ENCODE measurements at places on chromosomes 2 and 18.

DNA sequence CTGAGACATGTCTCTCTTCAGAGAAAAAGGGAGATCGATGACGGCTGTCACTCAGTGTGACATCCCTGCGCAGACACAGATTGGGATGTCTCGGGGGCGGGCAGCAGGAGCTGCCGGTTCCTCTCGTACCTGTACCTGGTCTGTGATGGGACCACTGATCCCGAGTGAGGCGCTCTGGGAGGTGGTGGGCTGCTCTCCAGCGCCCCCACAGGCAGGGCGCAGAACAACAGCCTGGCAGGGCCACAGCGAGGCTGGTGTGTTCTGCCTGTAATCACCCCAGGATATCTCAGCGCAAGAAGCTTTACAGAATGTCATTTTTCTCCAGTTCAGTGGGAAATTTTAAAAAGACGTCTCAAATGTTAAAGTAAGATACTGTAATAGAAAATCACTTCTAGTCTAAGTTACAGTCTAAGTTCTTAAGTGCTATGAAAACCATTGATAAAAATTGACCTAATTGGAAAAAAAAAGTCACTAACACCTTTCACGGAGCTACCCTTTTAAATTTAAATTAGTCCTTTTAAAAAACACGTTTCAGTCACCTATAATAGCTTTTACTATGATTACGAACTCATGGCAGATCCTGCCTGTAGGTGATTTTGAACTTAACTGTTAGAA lies 189.8 kb downstream of the SNTG2 start:
- no peak for DNase-seq

DNA sequence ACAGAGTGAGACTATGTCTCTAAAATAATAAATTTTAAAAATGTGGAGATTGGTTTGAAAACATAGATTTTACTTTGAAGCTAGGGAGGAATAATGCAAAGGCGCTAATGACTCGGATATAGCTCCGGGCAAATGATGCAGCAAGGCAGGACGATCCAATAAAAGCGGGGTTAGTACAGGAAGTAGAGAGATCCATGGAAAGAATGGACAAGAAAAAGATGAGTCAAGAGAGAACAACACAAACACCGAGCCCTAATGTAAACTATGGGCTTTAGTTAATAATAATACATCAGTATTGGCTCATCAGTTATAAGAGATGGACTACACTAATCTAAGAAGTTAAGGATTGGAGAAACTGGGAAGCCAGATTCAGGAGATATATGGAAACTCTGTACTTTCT lies 74.5 kb downstream of the QPCT start:
- DNase-seq: no peak

DNA sequence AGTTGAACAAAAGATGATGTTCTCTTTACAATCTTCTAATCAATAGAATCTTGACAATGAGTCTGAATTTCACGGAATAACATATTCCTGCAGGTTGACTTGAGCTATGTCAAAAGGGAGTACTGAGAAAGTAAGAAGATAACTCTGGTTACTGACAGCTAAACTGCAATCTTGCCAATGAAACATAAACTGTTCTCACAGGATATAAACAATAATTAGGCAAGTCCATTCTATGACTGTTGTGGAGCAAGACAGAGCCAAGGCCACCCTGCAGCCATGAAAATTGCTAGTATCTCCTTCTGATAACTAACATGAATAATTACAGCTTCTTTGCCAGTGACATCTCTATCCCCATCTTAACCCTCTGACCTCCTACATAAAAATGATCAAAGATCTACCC lies 6.3 kb upstream of the RPRD1A start:
- no peak for DNase-seq

DNA sequence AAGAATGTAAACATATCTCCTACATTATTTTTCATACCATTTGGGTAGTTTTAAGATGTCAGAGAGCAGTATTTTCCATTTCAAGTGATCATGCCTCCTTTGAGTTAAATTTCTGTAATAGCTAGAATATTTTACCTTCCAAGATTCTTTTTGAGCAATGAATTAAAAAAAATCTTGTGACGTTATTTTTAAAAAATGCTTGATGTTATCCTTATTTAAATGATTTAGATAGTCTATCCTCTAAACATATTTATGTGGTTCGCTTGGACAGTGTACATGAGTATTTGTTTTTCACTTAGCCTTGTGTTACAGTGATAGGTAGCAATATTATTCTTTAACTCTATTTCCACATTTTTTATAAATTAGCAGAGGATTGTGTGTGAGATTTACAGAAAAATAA lies 639.2 kb upstream of the CDH2 start:
- DNase-seq: peak; percentile 12

DNA sequence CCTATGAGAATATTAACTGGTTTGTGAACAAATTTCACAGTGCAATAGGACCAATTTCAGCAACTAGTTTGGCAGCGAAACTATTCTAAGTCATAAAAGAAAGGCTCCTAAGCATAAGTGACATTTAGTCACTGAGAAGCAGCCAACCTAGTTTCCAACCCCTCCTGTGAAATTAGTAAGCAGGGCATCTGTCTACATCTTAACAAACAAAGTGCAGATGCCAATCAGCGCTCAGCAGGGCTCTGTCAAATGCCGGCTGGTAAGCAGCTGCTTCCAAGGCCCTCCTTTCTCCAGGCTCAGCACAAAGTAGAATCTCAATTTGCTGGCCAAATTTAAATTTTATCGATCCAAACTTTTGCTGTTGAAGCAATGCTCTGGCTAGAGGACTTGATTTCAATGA lies 124.7 kb downstream of the ICOS start:
- no peak for DNase-seq

DNA sequence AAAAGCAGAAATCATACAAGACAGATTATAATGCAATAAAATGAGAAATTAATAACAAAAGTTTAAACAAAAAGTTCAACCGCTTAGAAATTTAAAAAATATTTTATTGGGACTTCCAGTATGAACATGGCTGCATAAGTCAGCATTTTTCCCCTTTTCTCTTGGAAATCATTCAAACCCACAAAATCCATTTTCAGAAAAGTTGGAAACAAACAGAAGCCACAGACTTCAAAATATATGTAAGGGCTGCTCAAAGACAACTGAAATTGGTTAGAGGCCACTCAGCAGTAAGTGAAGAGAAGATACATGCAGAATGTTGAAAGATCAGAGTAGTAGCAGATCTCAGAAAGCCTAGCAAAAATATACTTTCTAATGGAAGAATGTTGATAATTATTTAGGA lies 194.0 kb downstream of the DYSF start:
- DNase-seq: peak; percentile 60

DNA sequence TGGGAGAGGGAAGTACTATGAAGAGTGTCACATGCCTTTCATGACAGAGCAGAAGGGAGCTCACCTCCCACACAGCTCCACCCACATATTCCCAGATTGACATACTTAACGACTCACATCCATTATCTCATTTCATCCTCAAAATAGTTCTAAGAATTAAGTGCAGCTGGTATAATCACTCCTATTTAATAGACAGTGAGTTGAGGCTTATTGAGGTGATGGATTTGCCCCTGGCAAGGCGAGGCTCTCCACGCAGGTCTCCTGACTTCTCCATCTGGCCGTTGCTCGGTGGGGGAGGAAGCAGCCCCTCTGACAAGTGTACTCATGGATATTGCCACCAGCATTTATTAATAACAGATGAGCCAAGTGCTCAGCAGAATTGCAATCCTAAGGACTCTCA lies 81.4 kb downstream of the TGOLN2 start:
- peak; percentile 40 for DNase-seq

DNA sequence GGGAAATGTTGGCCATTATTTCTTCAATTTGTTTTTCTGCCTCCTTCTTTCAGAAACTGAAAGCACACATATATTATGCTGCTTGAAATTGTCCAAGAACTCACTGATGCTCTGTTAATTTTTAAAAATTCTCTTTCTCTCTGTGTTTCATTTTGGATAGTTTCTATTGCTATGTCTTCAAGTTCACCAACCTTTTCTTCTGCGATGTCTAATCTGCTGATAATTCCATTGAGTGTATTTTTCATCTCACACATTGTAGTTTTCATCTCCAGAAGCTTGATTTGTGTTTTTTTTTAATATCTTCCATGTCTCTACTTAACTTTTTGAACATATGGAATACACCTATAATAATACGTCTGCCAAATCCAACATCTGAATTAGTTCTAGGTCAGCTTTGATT lies 98.1 kb upstream of the TGFA start:
- no peak for DNase-seq

DNA sequence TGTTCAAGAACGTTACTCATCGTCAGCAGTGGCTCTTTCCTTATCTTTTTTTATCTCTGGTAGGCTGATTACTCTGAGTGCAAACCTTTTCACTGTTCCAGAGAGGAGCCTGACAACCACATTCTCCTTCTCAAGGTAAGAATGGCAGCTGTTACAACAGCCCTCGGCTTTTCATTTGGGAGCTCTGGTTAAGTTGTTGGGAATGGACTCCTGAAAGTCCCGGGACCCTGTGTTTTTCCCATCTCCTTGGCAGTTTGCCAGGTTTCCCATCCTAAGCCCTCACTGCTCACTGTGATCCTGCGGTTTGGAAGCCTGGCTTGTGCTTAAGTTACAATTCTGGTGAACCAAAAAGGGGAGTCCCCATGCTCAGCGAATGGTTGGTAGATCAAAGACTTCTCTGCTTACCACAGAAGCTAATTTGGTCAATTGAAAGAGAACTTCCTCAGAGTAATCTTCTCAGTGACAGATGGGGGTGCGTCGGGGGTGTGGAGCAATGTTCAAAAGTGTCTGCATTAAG lies 122.3 kb downstream of the LYPD6B start:
- no peak for DNase-seq

DNA sequence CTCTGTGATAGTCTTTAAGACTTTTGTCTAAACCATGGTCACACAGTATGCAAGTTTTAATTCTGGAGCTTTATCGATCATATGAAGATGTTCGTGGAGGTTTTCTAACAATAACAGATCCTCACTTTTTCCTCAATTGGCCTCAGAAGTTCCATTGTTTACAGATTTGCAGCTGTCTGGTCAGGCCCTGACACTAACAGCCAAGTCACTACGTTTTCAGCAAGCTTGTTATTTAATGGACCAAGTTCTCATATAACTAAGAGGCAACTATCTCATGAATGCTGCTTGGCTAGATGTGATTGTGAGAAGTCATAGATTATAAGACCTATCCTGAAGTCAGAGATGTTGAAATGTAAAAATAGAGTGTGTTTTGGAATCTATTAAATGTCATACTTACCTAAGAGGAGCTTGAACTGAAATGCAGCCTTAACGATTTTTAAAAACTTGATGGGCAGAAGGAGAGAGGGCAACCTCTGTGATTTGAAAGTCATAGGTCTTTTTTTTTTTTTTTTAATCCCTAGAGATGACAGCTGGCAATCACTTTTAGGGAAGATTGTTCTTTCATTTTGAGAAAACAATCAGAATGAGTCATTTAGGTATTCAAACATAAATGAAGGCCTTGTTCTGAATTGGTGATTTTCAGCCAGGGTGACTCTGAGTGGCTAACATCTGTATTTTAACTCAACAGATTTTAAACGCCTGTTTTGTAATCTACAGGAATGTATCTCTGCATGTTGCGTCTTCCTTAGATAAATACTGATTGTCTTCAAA lies 48.4 kb upstream of the NEMP2 start:
- DNase-seq: no peak

DNA sequence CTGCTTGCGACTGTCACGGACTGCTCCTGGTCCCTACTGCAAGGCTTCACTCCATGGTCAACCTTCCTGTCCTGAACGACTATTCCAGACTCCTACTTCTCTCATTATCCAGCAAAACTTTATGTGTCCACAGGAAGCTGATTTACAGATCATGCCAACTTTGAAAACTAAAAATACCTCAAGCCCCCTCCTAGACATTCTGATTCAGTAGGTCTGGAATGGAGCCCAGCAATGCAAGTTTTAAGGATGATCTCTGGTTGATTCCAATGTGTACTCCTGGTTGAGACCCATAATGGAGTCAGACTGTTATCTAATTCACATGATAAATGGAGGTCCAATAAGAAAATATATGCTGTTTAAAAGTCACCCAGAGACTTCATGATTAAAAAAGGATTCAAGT lies 13.1 kb upstream of the LRATD1 start:
- no peak for DNase-seq

GRCh38 chr18:46322941-46323340 lies 218.8 kb downstream of the HAUS1 start:
- no peak for DNase-seq

DNA sequence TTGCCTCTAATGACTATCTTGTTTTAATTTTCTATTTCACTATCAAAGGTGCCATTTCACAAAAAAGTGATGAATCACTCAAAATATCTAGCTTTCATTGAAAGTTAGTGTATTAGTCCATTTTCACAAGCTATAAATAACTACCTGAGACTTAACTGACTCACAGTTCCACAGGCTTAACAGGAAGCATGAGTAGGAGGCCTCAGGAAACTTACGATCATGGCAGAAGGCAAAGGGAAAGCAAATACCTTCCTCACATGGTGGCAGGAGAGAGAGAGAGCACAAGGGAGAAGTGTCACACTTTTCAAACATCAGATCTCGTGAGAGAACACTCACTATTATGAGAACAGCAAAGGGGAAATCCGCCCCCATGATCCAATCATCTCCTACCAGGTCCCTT lies 1220.4 kb upstream of the ZEB2 start:
- no peak for DNase-seq

GRCh38 chr2:75808793-75809535 lies 98.2 kb upstream of the GCFC2 start:
- no peak for DNase-seq

GRCh38 chr2:203705178-203705577 lies 1.3 kb upstream of the CD28 start:
- DNase-seq: no peak

- no peak for DNase-seq
Observed at GRCh38 chr2:7333960-7334493, 416.8 kb downstream of the RNF144A start.

DNA sequence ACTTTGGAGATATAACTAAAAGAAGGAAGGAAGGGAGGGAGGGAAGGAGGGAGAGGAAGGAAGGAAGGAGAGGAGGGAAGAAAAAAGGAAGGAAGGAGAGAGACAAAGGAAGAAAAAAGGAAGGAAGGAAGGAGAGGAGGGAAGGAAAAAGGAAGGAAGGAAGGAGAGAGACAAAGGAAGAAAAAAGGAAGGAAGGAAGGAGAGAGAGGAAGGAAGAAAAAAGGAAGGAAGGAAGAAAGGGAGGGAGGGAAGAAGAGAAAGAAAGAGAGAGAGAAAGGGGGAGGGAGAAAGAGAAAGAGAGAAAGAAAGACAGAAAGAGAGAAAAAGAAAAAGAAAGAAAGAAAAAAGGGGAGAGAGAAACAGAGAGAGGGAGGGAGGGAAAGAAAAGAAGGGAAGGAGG lies 147.4 kb downstream of the MYT1L start:
- no peak for DNase-seq

GRCh38 chr18:5250603-5251002 lies 44.9 kb downstream of the ZBTB14 start:
- DNase-seq: peak; percentile 15

- peak; percentile 99 for DNase-seq
Observed at GRCh38 chr18:9643549-9643948, 29.2 kb upstream of the PPP4R1 start.
